ENCODE measurements at places on chromosomes 3 and 15. TPM values are rescaled to one million over a fixed set of nuclear protein-coding genes. Genes with fewer than 3 reads are reported as not detected.

DNA sequence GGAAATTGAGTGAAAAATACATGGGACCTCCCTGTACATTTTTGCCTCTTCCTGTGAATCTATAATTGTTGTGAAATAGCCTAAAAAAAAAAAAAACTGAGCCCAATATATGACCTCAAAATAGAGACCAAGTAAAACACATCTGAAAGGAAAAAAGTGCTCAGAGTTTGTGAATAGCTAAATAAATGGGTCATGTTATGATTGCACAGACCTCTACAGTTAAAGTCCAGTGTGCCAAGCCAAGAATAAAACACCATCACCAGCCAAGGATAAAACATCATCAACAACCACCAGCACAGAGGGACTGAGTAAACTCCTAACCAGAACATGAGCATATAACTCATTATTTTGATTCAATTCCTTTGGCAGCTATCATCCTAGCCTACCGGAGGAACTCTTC, 115.6 kb upstream of the AGTR1 start:
- DNase-seq: no peak

GRCh38 chr3:160601288-160601687, 35.9 kb upstream of the KPNA4 start:
- no peak for DNase-seq

DNA sequence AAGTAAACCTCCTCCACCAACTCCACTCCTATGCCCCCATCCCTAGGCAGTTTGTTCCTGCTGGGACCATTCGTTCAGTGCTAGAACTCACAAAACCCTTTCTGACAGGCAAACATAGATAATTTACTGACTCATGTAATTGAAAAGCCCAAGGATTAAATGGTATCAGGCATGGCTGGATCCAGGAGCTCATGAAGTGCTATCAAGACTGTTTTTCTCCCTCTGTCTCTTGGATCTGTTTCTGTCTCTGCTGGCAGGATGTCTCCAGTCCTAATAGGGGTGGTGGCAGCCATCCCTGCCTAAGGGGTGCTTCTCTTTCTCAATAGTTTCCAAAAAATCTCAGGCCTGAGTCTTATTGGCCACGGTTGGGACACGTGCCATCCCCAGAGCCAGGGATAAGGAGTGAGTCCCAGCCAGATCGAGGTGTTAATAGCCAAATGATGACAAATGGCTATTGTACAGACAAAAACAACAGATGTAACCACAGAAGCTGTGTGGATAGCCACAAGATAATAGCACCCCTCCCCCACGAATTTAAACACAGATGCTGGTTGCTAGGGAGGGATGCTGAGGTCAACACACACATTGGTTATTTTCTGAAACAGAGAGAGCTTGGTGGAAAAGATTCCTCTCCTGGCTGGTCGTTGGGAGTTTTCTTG, 168.6 kb downstream of the SHQ1 start:
- DNase-seq: peak; percentile 69

IQCH gene
- total RNA-seq: 3.2 TPM

GRCh38 chr15:67745073-67746006, 80.0 kb upstream of the SKOR1 start:
- no peak for DNase-seq

DNA sequence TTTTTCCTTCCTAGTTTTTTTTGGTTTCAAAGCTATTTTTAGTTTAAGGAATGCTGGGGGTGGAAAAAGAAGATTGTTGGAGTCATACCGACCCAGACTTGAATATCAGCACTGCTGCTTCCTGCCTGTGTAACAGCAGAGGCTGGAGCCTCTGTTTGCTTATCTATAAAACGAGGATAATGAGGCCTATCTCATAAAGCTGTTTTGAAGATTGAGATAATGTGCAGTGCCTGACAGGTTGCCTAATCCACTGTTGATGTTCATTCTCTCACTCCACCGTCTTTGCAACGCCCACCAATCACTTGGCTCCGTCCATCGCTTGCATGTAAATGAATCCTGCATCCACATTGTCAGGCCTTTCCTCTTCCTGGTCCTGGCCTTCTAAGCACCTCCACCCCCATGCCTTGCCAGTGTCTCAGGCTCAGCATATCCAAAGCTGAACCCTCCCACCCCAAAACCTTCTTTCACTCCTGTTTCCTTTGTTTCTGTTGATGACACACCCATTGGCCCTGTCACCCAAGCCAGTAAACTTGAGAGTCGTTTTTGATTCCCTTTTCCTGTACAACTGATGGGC, 94.9 kb downstream of the MEX3B start:
- DNase-seq: peak; percentile 19

LRRK1 gene
- total RNA-seq: 7.1 TPM

CFAP91 gene
- total RNA-seq: 2.0 TPM

DNA sequence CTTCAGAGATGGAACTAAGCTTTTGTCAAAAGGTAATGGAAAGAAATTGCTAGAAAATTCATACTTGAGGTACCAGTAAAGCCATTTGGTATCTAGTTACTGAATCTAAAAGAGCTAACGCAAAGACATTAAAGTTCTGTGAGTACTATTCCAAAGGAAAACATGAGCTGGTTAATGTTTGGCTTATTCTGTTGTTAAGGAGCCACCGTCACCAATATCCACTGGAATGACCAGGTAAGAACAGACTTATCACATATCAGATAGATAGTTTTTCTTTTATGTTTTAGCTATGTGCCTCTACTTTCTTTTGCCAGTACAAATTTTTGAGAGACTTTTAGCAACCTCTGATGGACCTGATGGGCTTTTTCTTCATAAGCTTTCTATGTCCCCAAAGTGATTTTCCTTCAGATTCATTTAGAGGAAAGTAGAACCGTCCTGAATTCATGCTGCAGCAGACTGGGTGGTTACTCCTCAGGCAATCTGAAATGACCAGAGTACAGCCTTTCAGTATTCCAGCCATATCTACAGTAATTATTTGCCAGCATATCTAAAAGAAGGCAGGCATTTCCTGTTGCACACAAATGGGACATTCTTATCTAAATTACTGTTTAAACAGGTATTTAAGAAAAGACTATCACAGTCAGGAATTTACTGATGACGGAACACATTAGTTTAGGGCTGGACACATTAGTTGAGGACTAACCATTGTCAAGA, 274.1 kb downstream of the MECOM start:
- DNase-seq: no peak

CLDN18 gene
- not detected for total RNA-seq

DNA sequence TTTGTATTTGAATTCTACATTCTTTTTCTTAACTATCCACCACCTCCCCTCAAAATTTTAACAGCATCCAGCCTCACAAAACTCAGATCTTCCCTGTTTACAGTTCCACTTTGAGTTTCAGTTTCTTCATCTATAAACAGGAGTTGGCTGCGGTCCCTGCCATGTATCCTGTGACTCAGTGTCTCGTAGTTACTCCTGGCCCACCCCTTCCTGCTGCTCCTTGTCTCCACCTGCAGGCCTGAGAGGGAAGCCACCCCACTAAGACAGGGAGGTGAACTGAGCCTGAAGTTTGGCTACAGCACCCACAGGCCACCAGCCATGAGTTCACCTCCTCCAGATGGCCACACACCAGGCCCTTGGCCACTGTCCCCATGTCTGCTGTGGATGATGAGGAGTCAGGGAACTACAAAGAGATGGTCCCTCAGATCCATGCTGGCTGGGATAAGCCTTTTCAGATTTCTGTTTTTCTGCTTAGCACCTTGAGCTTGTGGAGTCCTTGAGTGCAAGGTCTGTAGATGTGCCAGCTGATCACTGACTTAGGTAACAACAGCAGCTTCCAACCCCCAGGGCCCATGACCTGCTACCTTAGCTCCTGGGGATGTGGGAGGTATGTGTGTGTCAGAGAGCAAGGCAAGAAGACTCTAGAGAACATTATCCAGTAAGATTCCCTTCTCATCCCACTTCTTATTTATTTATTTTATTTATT, 37.5 kb downstream of the CD86 start:
- peak; percentile 46 for DNase-seq

GRCh38 chr3:32137870-32138269, 31.4 kb downstream of the GPD1L start:
- no peak for DNase-seq

DNA sequence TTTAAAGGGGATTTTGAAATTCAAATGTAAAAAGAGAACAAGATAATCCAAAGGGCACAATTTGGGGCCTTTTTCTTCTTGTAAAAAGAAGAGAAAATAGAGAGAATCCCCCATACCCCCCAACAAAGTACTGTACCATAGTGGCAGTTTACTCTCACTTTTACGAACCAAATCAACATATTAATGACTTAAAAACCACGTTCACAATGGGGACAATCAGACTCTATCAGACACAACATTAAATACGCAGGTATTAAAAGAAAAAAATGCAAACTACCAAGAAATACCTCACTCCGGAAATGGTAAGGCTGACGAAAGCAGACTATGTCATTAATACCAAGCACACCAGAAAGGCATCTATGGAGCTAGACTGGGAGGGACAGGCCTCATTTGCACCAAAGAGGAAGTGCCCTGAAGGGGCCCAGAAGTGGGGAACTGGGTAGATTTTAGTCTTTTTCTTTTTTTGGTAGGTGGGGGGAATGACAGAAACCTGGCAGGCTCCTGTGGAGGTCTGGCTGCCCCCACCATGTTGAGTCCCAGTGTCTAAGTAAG, 134.3 kb downstream of the TIGIT start:
- DNase-seq: no peak

DNA sequence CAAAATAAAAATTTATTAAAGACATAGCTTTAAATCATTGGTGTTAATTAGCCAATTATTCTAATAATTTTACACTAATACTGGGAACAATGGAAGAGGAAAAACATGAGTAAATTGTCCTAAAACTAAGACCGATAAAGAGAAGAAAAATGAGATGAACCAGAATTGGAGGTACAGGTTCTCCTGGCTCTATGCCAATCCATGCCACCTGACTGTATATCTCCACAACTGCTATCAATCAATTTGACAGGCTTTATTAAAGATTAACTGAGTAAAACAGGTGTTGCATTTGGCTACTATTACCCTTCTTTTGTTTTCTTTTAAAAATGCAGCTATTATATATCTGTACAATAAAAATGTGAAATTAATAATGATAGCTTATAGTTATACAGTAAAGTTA, 850.0 kb downstream of the CADM2 start:
- no peak for DNase-seq

- DNase-seq: no peak
Observed at GRCh38 chr3:159380891-159381290, 579.0 kb downstream of the MFSD1 start.

CPNE9 gene
- not detected for total RNA-seq

TRH gene
- total RNA-seq: not detected

DNA sequence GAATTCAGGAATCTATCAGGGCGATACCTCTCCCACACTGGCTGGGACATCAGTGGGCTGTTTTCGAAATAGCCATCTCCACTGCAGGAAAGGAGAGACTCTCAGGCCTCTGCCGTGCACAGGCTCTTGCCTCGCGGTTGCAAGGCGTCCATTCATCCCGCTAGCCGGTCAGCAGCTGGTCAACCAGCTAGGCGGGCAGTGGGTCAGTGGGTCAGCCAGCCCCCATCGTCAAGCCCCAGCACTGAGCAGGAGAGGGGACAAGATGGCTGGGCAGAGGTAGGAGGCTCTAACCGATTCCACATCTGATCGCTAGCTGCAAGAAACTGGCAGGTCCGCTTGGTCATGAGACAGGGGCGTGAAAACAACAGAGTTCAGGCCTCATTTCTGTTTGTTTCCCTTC, 45.1 kb downstream of the MUC4 start:
- DNase-seq: no peak

DNA sequence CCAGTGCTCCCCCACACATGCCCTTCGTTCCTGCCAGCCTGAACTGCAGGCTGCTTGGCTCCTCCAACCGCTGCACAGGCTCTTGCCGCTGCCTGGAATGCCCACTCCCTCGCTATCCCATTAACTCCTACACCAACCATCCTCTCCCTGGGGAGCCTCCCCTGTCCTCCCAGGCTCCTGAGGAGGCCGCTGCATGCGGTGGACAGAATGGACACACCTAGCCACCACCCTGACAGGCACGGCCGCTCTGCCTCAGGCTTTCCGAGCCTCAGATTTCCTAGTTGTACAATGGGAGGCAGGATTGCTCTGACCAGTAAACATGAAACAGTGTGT, 2.3 kb downstream of the PLXNB1 start:
- DNase-seq: no peak

C3orf62 gene
- total RNA-seq: 0.86 TPM

DNA sequence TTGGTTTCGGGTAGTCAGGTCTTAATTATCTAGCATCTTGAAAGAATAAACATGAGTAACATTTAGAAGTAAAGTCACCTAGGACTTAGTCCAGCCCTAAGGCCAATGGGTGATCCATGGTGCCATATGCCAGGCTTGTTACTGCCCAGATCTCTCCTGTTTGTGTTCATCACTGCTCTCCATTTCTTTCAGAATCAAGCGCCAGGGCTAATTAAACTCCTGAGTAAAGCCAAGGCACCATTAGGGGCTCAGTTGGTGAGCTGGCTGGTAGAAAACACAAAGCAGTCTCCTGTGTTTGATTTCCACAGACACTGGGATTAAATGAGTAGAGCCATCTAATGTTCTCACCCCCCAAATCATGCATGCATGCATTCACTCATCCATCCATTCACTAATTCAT, 11.3 kb downstream of the CYP19A1 start:
- DNase-seq: no peak

CATSPER2 gene
- 2.3 TPM for total RNA-seq

DNA sequence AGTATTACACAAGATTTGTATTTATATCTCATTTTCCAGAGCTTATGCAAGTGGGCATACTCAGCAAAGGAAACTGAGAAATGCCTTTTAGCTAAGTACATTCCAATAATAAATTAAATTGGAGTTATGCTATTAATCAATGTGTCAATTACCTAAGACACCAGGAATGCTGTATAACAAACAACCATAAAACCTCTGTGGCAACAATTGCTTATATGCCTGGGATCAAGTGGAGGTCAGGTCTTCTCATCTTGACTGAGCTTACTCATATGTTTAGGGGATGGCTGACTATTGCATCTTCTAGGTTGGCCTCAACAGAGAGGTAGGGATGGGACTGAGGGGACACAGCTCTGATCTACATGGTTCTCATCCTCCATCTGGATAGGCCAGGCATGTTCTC, 30.7 kb downstream of the CD200R1L start:
- DNase-seq: no peak

DNA sequence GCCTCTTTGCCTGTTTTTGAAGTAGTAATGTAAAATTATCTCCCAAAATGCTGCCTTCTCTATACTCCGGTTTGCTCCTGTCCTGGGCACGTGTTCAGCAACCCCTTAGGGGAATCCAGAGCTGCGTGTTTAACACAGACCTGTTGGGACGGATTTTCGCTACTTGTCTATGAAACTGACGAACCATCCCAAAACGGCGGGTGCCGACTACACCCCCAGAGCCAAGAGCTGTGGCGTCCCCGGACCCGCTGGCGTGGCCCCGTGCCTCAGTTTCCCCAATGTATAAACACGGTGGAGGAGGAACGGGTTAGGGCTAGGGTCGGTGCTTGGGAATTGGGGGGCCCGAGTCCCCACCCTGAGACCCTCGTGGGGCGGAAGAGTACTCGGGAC, 473 bp downstream of the FHIT start:
- DNase-seq: peak; percentile 15

- DNase-seq: no peak
Observed at GRCh38 chr15:84599906-84600305, 903 bp upstream of the ZSCAN2 start.

RETNLB gene
- not detected for total RNA-seq

CRBN gene
- total RNA-seq: 34.0 TPM

GRCh38 chr15:98967096-98967495, 40.5 kb downstream of the PGPEP1L start:
- no peak for DNase-seq

PLXND1 gene
- 12.1 TPM for total RNA-seq
